ENCODE measurements at places on chromosomes 3 and 15. TPM values are rescaled to one million over a fixed set of nuclear protein-coding genes. Genes with fewer than 3 reads are reported as not detected.

CSNK1G1 gene
- total RNA-seq, result 15.9 TPM

C3orf22 gene
- not detected for total RNA-seq

GRCh38 chr15:62676891-62677290 lies 365.7 kb upstream of the TPM1 start:
- DNase-seq, result no peak

C2CD4A gene
- total RNA-seq, result not detected

GRCh38 chr15:34815836-34816235 lies 20.5 kb upstream of the ACTC1 start:
- no peak for DNase-seq

DNA sequence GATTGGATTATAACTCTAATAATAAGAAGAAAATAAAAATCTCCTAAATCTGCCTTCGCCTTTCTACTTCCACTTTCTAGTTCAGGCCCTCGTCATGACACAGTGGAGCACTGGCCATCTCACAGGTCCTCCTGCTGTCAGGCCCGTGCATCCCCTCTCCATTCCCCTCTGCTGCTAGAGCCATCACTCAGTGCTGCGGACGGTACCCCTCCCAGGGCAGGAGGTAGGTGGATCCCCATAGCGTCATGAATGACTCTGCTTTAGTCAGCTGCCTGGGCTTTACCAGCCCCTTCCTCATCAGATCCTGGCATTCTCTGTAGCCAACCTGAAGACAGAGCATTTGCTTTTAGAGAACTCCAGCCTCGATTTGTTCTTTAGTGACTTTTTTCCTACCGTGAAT lies 12.0 kb upstream of the PPP1R2 start:
- DNase-seq, result no peak

DNA sequence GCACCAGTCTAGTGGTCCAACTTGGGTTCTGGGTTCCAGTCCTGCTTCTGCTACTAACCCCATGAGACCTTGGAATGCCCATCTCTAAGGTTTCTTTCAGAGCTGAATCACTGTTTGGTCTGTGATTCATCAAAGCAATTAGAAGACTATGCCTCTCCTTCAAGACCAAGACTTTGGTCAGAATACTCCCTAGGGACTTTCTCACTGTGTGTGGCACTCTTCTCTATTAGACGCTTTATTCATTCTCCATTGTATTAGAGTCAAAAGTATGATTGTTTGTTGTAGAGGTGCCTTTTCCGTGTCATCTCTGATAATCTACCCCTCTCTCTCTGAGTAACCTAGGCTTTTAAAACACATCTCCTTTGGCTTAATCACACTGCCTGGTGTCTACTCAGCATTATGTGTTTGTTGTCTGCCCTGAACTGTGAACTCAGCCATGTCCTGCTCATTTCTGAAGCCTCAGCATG lies 90.5 kb downstream of the LPP start:
- DNase-seq, result no peak
